CD4-positive, alpha-beta T cell treated with Interleukin-4 for 1 hour (primary cell): ENCODE measurements at places on chromosomes 16 and 17.

DNA sequence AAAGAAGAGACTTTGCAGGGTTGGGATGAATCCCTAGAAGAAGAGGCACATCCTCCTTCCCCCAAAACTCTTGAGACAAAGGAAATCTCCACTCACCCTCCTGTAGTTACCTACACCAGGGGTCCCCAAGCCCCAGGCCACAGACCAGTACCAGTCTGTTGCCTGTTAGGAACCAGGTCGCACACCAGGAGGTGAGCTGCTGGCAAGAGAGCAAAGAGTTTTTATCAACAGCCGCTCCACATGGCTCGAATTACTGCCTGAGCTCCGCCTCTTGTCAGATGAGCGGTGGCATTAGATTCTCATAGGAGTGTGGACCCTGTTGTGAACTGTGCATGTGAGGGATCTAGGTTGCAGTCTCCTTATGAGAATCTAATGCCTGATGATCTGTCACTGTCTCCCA is 98.9 kb downstream of the CCT6B start:
- no peak for DNase-seq

GRCh38 chr17:7781429-7781828 is 52.6 kb upstream of the KDM6B start:
- DNase-seq = no peak

- no peak for DNase-seq
These were observed 13.4 kb downstream of the NATD1 start for GRCh38 chr17:21239680-21240368.

DNA sequence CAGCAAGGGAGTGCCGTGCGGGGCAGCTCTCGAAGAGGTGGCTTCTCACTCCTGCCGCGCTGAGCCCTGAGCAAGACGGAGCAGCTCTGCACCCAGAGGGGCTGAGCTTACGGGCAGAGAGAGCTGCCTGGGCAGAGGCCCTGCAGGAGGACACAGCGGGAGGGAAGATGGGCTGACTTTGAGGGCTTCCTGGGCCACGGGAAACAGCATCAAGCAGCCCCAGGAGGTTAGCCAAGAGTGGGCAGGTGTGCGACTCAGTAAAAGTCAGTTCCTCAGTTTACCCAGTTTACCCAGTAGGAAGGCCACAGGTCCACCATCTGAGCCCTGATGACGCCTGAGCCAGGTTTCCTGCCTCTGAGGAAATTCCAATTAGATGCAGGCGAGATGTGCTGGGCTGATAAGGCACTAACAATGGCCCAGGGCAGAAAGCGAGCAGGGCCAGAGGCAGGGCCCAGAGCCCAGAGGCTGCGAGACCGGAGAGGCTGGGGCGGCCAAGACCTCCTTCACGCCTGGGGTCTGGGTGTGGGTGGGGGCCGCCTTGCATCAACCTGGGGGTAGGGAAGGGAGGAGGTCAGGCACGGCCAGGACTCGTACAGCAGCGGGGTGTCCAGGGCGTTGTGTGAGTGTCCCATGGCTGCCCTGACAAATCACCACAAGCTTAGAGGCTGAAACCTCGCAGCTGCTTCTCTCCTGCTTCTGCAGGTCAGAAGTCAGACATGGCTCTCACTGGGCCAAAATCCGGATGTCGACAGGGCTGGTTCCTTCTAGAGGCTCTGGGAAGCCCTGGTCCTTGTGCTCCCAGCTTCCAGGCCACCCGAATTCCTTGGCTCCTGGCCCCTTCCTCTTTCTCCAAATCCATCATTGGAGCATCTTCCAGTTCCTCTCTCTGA is 32.0 kb upstream of the CIBAR2 start:
- DNase-seq = no peak

DNA sequence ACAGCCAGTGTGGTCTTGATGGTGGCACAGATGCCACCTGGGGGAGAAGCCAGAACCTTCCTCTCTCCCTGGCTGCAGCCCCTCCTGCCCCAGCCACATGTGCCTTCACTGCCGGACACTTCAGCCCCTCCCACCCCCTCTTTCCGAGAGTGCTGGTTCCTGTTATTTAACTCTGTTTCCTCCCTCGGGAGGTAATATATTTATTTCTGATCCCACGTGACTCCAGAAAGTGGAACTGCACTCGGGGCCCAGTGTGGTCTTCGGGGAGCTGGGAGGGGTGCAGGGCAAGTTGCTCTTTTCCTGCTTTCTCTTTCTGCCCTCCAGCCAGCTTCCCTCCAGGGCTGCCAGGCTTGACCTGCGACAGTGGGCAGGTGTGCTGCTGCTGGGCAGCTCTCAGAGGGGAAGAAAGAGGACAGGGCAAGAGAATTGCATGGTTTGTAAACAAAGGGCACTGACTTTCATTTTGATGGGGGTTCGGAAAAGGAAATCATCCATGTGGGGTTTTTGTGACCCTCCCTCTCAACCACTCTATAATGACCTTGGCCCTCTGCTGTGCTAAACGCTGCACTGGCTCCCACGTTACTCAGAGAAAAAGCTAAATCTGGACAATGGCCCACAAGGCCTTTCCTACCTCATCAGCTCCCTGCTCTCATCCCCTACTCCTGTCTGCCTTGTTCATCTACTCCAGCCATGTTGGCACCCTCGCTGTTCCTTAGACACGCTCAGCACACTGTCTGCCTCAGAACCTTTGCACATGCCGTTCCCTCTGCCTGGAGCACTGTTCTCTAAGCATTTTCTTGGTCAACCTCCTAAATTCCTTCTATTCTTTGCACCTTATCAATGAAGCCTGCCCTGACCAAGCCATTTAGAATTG is 8.2 kb upstream of the CIITA start:
- no peak for DNase-seq

GRCh38 chr17:77924757-77925336 is 33.7 kb upstream of the TNRC6C start:
- DNase-seq = no peak

GRCh38 chr16:25692742-25693508 is 1.2 kb downstream of the HS3ST4 start:
- DNase-seq = no peak

- DNase-seq = no peak
These were observed 73.2 kb downstream of the AIPL1 start for GRCh38 chr17:6361733-6362132.

DNA sequence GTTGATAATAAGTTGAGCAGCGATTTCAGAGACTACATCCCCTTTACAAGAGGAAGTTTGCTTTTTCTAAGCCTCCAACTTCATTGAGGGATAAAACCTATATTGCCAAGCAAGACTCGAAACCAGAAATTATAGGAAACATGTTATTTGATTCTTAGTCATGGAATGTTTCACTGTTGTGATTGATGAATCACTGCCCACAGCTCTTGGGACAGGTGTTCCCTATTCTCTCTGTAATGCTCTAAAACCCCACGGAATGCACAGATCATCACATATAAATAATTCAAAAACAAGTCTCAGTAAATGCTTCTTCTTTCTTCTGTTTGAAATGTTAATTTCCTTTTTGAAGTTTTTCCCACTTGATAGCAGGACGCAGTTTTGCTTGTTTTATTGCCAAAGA is 809.5 kb upstream of the GOT2 start:
- no peak for DNase-seq

GRCh38 chr17:50184611-50185398 is 16.6 kb downstream of the COL1A1 start:
- no peak for DNase-seq

GRCh38 chr16:29959293-29959692 is 2.6 kb upstream of the TMEM219 start:
- no peak for DNase-seq

DNA sequence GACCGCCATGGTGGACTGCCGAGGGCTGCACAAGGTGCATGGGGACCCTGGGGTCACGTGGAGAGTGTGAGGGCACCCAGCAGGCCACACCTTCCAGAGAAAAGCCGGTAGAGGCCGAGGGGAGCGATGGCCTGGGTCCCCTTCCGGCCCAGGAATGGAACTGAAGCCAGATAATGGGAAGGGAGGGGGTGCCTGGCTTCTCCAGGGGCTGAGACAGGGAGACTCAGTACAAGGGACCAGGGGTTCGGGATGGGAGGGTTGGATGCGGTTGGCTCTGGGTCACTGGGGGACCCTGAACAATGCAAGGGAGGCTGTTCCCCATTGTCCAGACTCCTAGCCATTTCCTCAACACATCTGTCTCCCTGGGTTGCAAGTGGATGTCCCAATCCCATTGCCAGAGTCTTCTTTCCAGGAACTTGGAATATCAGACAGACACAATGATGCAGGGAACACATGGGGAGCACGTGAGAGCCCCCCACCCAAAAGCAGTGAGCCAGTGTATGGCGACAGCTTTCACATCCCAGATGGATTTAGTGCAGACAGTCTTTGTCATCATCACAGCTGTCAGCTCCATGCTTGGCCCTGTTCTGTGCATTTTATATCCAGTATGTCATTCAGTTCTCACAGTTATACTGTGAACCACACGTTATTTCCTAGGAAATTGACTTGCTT is 23.6 kb upstream of the DNAI2 start:
- no peak for DNase-seq

GRCh38 chr16:10362077-10362863 is 23.6 kb upstream of the ATF7IP2 start:
- DNase-seq = peak; percentile 23

GRCh38 chr17:58170622-58171021 is 3.8 kb downstream of the OR4D2 start:
- DNase-seq = no peak

DNA sequence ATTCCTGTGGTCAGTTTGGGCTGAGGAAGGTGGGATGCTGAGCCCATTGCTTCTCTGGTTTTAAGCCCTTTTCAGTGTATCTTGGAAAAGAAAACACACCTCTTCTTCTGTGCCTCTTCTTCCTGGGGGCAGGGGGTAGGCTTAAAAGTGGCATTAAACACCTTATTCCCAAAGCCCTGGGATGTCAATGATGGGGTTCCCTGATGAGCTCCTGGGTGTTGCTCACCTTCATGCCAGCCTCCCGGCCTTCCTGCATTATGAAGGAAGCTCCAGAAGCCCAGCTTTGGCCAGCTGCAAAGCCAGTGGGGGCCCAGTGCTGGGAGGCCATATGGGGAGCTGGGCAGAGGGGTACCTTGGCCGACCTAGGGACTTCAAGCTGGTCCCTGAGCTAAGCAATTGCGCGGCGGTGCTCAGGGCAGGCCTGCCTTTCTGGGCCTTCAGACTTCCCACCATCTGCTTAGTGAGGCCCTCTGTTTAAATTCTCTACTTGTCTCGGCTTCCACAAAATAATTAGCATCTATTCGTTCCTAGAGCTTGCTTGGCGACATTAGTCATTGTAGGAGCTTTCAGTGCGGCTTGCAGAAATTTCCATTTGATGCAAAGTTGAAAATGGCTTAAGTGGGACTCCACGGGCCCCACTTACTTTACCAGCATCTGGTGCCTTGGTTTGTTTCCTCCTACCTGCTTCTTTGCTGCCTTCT is 121.7 kb upstream of the NLRP1 start:
- no peak for DNase-seq

DNA sequence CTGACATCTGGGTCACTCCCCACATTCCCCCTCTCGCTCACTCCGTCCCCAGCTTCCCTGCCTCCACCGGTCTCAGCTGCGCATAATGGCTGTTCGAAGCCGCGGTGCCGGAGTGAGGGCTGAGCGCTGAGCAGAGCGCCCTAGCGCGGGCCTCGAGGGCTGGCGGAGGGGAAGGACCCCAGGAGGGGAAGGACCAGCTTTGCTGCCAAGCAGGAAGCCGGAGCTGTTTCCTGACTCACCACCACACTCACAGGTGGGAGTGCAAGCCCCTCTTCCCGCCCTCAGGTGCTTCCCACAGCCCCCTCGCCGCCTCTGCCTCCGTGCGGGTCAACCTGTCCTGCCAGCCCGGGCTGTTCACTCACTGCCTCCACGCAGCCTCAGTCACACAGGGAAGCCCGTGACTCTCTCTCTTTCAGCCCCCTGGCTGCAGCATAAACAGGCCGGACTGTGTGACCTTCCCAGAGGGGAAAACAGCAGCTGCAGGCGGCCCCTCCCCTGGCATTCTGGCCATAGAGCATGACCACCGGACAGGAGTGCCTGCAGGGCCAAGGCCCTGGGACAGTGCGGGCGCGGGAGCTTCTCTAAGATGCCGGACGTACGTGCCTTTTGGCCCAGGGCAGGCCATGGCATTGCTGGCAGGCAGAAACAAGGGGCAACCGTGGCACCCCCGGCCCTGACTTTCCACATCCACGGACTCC is 23.7 kb downstream of the SLC43A2 start:
- DNase-seq = no peak

- DNase-seq = no peak
These were observed 11.7 kb upstream of the CPPED1 start for GRCh38 chr16:12815361-12815760.

DNA sequence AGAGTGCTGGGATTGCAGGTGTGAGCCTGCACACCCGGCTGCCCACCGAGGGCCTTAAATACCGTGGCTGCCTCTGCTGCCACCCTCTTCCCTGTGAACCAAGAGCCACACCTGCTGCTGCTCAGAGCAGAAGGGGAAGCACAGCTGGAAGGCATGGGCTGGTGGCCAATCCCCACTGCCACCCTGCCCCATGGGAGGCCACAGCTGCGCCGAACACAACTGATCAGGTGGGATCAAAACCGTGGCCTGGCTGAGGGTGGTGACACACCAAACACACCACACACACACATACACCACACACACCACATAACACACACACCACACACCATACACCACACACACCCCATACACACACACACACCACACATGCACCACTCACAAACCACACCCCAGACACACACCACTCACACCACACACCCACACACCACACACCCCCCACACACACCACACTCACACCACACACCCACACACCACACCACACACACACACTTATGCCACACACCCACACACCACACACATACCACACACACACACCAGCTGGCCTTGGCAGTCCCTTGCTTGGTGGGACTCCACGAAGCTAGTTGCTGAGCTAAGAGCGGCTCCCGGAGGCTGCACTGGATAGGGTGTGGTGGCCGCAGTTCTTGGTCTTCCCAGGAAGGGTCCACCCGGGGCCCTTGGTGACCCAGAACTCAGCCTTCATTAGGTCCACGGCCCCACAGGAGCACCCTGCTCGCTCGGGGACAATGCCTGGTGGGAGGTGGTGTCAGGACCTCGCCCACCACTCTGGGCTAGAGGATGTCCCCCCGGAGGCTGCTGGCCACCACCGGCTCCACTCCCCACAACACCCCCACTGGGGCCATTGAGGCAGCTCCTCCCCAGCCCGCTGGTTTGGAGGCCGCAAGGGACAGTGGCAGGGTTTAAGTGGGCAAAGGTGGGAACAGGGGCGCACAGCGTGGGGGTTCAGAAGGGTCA is 14.9 kb downstream of the CEP131 start:
- no peak for DNase-seq

GRCh38 chr16:87963400-87963799 is 12.2 kb downstream of the BANP start:
- DNase-seq = peak; percentile 51

GRCh38 chr17:13346081-13346533 is 255.6 kb downstream of the HS3ST3A1 start:
- DNase-seq = no peak

- DNase-seq = no peak
These were observed 12.6 kb downstream of the ST6GALNAC2 start for GRCh38 chr17:76573096-76573495.

- no peak for DNase-seq
These were observed 6.0 kb upstream of the CCL1 start for GRCh38 chr17:34368946-34369500.
